Lung microvascular endothelial cell (primary cell): ENCODE measurements at places on chromosomes 7 and 10.
A peak's percentile ranks its signal among the peaks of the same experiment; 100 is the strongest.

GRCh38 chr7:155713384-155713783 is 68.9 kb downstream of the RBM33 start:
- DNase-seq, result no peak

DNA sequence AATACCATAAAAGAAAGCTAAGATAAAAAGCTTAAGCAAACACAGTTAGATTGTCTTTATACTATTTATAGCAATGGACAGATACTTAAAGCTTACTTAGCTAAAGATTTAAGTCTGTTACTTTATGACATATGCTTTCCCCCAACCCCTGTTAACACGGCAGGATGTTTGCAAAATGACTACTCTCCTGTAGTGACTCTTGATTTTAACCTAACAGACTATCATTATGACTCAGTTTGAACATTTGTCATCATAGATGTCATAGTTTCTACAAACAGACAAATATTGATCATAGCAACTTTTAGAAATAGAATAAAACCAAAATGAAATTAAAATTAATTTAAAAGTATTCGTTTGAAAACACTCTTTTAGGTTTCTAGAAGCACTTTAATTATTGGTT is 7.8 kb upstream of the COMMD3 start:
- DNase-seq, result peak; percentile 55

GRCh38 chr7:150910996-150911422 is 58.7 kb downstream of the AOC1 start:
- DNase-seq, result no peak

DNA sequence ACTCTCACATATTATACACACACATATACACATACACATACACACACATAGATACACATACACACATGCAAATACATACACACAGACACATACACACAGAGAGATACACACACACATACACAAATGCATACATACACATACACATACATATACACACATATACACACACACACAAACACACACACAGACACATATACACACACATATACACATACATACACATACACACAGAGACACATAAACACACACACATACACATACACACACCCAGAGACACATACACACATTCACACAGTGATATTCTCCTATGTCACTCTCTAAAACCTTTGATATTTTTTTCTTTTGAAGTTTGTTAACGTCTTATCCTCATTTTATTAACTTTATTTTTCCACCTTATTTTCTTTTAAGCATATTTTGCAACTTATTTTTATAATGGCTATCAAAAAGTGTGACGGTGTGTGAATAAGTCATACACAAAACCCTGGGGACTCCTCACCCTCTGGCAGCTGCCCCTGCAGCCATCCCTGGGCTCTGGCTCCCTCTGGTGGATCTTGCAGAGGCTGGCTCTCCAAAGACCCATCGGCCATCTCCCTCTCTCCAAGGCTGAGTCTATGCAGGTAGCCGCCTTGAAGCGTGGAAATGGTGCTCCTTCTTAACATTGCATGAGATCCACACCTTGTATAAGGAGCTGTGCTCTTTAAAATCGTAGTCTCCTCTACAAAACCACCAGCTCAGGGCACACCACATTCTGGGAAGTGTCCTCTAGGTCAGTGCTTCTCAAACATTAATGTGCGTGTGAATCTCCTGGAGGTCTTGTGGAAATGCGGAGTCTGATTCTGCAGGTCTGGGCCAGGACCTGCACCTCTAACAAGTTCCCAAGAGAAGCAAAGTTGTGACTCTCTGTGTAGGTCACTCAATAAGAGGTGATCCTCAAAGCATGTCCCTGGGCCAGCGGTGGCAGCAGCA is 4.1 kb upstream of the C10orf120 start:
- DNase-seq, result peak; percentile 69

- peak; percentile 36 for DNase-seq
Measured at GRCh38 chr7:12761691-12762090, 74.3 kb downstream of the ARL4A start.

DNA sequence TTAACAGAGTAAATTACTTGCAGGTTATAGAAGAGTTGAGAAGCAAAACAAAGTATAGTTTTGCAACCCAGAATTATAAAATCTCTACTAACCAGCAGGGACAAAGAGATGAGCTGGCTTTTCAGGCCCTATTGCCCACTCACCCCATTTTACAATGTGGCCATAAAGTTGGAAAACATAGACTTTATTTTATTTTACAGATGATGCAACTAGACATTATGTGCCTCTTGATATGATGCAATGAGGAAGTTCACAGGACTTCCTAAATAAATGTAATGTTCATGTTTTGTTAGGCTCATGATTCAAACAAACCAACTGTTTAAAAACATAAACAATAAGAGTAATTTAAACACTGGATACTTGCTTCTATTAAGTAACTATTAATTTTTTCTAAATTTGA is 141.1 kb upstream of the WNT16 start:
- DNase-seq, result no peak

- DNase-seq, result no peak
Measured at GRCh38 chr7:148967032-148967372, 61.3 kb downstream of the PDIA4 start.

GRCh38 chr7:74258639-74259038 is 4.4 kb upstream of the RFC2 start:
- DNase-seq, result no peak

GRCh38 chr10:15370856-15371701 is at the start of gene FAM171A1:
FAM171A1 (minus strand) TSS chr10:15371289; CDS start chr10:15371052, 237 bp downstream.
- DNase-seq, result peak; percentile 78

- no peak for DNase-seq
Measured at GRCh38 chr10:129769381-129770116, 194.5 kb downstream of the EBF3 start.

DNA sequence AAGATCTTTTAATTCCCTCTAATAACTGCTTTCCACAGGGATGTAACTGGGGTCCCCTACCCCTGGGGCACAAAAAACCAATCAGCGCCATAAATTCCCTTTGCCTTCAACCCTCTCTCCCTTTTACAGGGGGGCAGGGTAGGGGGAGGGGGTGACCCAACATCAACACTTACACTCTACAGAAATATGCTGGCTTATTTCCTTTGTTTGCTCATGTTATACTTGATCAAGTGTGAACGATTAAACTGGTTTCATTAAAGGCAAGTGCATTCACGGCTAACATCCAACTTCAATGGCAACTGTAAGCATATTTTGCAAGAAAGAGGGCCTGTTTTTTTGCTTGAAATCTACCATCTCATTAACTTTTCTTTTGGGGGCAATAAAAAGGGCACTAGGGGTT is 2.9 kb downstream of the CTBP2 start:
- DNase-seq, result peak; percentile 35

GRCh38 chr7:32204361-32205018 is 134.3 kb upstream of the PDE1C start:
- peak; percentile 84 for DNase-seq

DNA sequence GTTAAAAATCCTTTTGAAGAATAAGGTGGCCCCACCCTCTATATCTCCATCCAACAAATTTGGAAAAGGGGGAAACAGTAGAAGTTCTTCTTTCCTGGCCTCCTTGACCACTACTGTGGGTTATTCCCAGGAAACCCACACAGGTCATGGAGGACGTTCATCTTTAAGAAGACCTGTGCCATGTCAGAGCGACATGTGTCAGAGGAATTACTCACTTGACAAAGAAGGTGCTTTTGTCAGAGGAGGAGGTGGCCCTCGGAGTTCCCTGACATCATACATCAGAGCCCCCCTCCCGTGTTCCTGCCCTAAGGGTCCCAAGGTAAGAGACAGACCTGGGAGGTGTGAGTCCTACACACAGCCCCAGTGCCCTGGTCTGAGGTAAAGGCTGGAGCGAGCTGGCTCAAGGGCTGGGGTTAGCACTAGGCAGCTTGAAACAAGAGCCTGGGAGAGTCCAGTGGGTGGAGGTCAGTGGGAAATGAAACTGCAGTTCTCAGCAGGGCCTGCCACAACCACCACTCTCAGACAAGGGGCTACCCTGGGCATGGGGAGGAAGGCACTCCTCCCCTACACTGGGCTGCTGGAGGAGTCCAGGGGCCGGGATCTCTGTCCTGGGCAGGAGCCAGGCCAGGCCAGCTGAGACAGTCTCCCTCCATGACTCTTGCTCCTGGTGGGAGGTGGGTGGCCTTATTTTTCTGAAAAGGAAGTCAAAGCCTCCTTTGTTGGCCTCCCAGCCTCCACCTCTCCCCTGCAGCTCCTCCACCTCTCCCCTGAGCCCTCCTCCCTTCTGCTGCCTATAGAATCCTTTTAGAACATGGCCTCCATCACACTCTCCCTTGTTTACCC is 21.8 kb upstream of the ZMIZ1 start:
- no peak for DNase-seq

GRCh38 chr7:153190452-153190851 is 430.9 kb downstream of the ACTR3B start:
- no peak for DNase-seq

- no peak for DNase-seq
Measured at GRCh38 chr7:25485026-25485425, 256.7 kb upstream of the NPVF start.
